ENCODE measurements at places on chromosomes 6 and 20.

- DNase-seq: no peak
Measured at GRCh38 chr6:14896475-14896874, 349.4 kb upstream of the JARID2 start.

DNA sequence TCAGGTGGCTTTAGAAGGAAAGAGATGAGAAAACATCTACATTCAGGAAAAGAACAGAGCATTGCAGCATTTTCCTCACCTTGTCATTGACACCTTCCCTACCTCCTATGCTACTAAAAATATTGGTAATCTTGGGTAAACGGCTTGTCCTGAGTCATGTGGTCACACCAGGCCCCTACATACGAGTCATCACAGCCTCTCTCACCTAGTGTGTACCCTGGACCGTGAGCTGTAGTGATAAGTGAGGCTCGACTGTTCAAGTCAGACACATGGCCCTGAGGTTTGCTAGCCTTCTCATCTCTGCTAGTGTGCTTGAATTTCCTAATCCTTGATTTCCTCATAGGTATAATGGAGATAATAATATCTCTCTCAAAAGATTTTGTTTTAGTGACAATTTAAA lies 29.6 kb upstream of the TMEM244 start:
- no peak for DNase-seq

GRCh38 chr20:3674447-3674846 lies 7.4 kb downstream of the ADAM33 start:
- DNase-seq: no peak

- peak; percentile 89 for DNase-seq
Measured at GRCh38 chr6:170291271-170292110, 613 bp upstream of the DLL1 start.

- no peak for DNase-seq
Measured at GRCh38 chr20:51972056-51972455, 169.7 kb upstream of the SALL4 start.

- DNase-seq: no peak
Measured at GRCh38 chr6:169685860-169686259, 16.0 kb downstream of the WDR27 start.

- no peak for DNase-seq
Measured at GRCh38 chr6:102398788-102399390, 1005.4 kb downstream of the GRIK2 start.

DNA sequence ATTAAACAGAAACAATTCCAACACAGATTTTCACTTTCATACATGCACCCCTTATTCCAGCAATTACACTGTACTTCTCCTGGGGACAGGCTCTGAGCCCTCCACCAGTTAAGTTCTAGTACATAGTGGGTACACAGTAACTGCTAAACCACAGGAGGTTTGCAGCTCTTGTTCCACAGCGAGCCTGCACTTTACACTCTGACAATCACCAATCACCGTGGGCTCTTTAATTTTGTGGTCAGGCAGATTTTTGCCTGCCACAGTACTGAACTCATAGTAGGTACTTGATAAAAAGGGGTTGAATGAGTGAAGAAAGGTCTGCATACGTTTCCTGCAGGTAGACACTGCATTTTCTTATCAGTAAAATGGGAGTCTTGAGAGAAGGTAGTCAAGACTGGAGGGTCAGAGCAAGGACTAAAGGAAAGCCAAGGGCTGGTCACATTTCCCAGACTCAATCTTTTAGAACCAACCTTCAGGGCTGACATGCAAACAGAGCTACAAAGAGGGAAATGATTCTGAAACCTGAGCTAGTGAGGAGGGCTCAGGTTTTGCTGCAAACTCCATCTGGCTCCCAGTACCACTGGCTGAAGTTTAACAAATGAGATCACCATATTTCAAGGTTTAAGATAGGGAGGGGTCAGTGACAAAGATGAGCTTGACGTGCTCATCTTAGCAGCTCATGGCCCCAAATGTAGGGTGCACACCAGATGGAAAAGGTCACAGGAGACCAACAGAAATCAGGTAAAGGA lies 404.6 kb downstream of the BTBD9 start:
- no peak for DNase-seq

- DNase-seq: peak; percentile 61
Measured at GRCh38 chr6:28940294-28940857, 16.6 kb upstream of the TRIM27 start.

DNA sequence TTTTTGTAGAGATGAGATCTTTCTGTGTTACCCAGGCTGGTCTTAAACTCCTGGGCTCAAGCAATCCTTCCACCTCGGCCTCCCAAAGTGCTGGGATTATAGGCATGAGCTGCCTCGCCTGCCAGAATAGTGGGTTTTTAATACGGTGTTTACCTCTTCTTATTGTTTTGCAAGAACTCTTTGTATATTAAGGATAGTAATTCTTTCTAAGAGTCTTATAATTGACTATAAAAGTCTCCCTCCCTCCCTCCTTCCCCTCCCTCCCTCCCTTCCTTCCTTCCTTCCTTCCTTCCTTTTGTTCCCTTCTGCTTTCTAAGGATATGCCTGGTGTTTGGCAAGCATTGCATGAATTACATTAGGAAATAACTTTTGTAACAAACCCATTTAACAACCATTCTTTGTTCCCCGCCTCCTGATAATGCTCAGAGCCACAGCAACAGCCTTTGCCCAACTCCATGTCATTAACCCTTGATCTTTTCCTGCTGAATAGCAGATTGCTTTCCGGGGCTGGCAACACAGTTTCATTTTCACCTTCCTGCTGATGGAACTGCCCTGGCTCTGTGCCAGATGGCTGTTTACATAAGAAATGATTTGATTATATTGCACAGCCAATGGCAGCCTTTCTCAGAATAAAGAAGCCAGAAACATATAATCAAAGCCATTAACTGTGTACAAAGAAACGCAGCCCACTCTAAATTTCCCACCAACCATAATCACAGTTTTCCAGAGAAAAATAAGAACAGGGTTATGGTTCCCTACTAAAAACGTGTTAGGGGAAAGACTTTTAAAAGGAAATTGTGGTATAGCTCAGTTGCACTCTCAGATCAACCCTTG lies 143.7 kb upstream of the PTPN1 start:
- DNase-seq: peak; percentile 71

DNA sequence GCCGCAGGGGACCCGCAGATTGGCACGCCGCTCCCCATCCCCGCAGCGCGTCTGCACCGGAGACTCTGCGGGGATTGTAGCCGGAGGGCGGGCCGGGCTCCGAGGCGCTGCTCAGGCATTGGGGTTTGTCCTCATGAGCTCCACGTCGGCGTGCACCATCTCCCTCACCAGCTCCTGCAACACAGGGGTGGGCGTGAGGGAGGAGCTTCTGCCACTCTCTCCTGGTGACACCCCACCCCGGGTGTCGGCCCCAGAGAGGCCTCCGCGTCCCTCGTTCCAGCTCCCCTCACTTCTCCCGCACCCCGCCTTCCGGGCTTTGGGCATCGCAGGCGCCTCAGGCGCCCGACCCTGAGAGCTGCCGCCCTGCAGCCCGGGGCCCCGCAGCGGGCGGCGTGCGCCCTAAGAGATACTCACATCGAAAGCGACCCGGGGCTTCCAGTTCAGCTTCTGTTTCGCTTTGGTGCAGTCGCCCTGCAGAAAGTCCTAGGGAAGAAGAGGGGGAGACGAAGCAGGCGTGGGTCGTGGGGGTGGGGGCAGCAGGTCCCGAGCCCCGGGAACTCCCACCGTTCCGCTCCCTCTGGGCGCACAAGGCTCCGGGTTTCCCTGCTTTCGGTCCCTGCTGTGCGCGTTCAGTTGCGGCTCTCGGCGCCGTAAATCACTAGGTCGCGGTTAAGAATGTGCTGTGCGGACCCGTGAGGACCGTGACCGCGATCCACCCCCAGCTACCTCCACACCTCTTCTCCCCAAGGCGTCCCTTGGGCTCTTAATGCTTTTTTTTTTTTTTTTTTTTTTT lies 14.5 kb downstream of the FOXC1 start:
- peak; percentile 61 for DNase-seq

DNA sequence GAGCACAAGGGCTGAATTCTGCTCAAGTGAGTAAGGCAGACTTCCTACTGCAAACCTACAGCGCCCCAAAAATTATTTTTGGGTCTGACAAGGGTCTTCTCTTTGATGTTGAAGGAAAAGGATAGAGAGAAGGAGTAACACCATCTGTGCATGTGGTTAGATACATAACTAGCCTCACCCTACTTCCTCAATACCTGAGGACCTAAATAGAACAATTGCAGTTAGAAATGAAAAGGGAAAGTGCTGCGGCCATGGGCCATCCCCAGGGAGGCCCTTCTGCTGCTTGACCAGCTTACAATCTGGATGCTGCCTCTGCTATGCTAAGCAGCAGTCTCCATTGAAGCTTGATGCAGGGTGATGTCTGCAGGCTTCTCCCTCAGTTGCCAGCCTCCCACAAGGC lies 63.2 kb upstream of the ARMH2 start:
- DNase-seq: no peak

- DNase-seq: peak; percentile 95
Measured at GRCh38 chr6:32894085-32895005, 40.4 kb downstream of the PSMB9 start.

DNA sequence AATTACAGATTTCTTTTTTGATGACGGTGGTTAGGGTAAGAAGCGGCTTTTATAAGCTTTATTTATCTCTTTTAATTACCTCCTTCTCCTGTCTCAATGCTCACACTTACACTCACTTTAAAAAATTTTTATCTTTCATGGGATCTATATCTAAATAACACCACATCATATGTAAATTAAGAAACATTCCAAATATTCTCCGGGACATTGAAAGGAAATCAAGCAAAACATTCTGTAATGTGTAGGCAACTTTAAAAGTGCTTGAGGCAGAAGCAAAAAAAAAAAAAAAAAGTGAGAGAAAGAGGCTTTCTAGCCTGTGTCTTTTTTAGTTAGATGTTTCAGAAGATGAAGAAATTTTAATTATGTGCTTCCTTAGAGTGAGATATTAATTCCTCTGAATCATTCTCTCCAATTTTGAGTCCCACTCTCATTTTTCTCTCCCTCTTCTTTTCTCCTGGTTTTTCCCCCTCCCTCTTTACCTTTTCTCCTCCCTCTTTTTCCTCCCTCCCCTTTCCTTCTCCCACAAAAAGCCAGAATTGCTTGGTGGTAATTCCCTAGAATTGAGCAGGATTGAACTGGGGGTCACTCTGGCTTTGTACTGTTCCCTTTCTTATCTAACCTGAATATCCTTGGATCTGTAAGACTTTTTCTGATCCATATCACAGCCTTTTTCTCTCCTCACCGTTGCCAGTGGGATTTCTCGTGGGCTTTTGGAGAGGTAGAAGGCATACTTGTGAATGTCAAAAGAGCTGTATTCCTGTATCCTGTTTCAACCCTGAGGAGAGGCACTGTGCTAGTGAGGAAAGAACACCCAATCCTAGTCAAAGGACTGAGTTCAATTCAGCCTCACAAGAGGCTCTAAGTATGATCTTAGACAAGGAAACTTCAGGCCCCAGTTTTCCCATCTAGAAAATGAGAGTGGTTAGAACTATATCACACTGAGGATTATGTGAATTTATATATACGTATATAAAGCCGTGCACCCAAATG lies 30.4 kb downstream of the KCNQ5 start:
- no peak for DNase-seq

- no peak for DNase-seq
Measured at GRCh38 chr20:44581515-44581914, 864 bp upstream of the PKIG start.

GRCh38 chr20:53737396-53738038 lies 143.9 kb upstream of the ZNF217 start:
- peak; percentile 32 for DNase-seq

GRCh38 chr6:137087902-137088301 lies 43.1 kb upstream of the IL20RA start:
- no peak for DNase-seq

GRCh38 chr6:115982453-115982852 lies 78.2 kb downstream of the FRK start:
- DNase-seq: no peak

Data from suppressor macrophage treated with lipopolysaccharide for 1 hour (primary cell).